CD4-positive, alpha-beta T cell treated with Interleukin-15 for 4 hours (primary cell): ENCODE measurements at places on chromosomes 4 and X.

- no peak for DNase-seq
Observed at GRCh38 chrX:20382082-20382481, 115.4 kb upstream of the RPS6KA3 start.

GRCh38 chrX:4963432-4963831 lies 1250.0 kb upstream of the PRKX start:
- no peak for DNase-seq

GRCh38 chrX:116285501-116285900 lies 115.0 kb downstream of the AGTR2 start:
- DNase-seq, result no peak

DNA sequence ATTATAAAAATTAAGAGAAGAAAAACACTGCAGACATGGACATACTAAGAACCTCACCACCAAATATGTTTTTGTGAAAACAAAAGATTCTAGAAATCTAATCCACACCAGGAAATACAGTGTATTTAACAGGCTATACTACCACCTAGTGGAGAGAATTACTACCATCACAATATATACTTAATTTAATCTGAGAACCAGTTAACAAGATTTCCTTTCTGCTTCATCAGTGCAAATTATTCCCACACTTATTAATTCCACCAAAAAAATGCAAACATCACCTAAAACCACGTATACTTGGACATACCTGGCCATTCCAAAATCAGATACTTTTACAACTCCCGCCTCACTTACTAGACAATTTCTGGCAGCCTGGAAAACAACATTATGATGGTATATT lies 7.0 kb upstream of the TXK start:
- DNase-seq, result peak; percentile 57

- DNase-seq, result no peak
Observed at GRCh38 chr4:94588896-94589693, 137.4 kb downstream of the PDLIM5 start.

- DNase-seq, result no peak
Observed at GRCh38 chr4:162891788-162892707, 274.6 kb downstream of the NAF1 start.

DNA sequence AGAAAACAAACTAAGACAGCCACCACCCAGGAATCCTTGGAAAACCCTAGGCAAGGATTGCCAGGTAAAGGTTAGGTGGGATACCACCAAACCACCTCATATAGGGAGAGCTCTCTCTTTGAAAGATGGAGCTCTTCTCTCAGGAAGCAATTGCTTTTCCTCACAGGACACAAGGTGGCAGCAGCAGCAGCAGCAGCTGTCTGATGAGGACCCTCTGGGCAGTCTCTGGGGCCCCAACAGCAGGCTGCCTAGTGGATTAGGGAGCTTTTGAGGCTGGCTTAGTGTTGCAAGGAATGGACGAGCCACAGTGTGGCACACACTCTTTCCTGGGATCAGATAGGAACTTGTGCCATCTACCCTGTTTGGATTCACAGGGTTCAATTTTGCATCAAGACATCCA lies 41.4 kb upstream of the CHRDL1 start:
- no peak for DNase-seq

GRCh38 chr4:145531859-145532258 lies 50.2 kb downstream of the SMAD1 start:
- DNase-seq, result no peak

DNA sequence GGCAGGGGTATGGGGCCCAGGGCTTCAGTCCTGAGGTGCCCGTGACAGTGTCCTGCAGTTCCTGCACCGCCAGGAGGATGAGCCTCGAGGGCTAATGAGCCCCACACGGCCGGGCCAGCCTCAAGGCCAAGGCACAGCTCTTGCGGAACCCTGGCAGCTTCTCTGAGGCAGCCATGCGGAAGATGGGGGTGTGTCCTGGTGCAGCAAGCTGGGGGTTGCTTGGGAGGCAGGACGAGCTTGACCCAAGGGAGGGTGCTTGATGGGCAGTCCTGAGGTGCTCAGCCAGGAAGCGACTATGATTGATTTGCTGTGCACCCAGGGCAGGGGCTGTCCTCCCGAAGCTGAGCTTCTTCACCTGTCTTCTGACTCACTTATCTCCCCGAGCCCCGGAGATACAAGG lies 9.1 kb upstream of the FGFR3 start:
- DNase-seq, result no peak

DNA sequence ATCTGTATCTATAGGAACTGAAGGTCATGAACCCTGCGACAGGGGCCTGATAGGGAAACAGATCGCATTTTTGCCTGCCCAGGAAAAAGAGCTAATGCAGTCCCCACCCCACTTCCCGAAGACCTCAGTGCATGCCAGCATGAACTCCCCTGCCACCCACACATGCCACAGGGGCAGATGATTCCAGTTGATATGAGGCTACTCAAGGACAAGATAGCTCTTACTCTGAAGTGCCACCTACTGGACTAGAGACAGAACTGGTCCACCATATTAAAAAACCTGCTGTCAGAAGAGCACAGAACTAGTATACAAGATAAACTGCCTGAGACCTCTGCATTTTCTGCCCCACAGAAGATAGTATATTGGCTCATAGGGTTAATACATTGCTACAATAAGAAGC lies 68.0 kb downstream of the YIPF7 start:
- no peak for DNase-seq

DNA sequence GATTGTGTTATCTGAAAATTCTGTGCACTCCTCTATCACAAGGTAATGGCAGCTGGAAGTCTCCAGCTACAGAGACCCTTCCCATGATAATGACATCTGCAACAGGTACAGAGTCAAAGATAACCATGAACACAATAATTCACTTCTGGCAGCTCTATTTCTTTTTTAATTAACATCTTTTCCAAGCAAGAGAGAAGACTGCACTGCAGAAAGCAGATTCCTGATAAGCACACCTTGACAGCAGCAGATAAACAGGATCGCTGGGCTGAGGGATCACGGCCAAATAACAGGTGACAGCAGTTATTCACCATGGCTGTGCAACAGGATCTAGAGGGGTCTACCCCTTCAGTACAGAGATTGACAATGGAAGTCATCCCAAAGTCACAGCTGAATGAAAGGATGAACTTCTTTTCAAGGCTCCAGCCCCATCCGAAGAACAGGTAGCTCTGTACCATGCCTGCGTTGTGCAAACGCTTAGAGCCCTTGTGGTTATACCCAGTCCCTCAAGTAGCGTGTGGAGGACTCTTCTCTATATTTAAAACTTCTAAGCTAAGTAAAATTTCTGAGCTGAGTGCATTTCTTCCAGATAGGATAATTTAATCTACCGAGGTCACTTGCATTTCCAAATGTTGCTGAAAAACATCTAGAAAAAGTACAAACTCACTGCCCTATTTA lies 66.7 kb downstream of the DCHS2 start:
- no peak for DNase-seq

DNA sequence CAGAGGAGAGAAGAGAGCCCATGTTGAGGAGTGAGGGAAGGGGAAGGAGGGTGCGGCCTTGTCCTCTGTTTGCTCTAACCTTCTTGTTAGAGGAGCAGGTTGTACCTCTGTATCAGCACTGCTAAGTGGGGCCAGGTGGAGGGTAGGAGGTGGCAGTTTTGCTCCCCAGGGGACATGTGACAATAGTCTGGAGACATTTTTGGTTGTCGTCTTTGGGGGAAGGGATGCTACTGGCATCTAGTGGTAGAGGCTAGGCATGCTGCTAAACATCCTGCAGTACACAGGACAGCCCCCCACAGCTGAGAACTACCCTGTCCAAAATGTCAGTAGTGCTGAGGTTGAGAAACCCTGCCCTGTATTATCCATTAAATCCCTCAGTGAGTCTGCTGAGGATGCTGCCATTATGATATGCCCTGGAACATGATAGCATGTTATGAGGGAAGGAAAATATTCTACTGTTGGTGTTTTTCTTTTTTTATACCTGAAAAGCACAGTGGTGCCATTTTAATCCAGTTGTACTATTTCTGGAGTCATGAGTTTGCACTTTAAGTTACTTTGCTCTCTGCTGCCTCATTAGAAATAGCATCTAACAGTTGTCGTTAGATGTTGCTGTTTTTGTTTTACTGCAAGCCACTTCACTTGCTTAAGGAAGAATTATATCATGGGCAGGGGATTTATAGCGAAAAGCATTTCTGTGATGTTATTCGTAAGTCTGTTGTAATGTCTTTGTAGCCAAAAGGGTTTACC lies 90.6 kb downstream of the LRP2BP start:
- peak; percentile 33 for DNase-seq

DNA sequence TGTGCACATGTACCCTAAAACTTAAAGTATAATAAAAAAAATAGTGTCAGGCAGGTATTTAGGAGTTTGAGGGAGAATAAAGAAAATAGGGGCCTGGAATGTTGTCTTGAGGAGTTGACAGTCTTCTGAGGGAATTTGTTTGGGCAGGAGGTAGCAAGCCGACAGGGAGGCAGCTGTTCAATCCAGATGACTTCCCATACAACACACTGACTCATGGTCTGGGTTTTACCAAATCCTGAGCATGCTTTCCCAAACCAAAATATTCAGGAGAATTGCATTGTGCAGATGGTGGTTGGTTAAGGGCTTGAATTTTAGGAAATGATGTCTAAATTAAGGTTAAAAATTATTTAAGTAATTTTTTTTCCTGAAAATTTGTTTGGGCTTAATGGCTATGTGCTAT lies 430.0 kb downstream of the INPP4B start:
- no peak for DNase-seq

DNA sequence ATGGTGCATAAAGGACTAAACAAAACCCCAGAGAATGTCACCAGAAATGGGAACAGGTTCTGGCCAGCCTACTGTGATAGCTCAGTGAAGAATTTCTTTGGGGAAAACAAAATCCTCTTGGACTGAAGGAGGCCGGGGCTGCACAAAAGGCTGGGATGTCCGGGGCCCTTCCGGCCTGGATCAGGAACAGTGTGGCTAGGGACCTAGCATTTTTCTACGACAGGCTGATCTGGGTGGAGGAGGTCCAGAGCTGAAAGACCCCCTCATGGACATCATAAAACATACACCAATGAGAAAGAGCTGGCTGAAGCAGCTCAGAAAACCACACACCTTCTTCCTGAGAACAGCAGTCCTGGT lies 94.7 kb downstream of the BCOR start:
- no peak for DNase-seq

DNA sequence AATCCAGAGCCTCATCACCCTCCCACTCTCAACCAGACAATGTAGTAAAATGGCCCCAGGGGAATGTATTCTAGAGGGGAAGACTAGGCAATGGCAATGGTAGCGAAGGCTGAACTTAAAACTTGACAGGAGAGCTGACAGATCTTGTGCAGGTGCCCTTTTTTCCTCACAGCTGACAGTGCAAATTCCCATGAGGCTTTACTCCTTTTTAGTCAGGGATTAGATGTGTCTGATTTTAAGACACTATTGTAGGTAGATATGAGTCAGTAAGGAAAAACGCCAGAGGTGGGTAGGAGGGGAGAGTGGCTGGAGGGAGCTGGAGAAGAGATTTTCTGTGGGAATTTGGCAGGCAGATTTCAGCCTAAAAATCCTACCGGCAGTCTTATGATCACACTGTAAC lies 10.7 kb downstream of the CAPN6 start:
- DNase-seq, result no peak

DNA sequence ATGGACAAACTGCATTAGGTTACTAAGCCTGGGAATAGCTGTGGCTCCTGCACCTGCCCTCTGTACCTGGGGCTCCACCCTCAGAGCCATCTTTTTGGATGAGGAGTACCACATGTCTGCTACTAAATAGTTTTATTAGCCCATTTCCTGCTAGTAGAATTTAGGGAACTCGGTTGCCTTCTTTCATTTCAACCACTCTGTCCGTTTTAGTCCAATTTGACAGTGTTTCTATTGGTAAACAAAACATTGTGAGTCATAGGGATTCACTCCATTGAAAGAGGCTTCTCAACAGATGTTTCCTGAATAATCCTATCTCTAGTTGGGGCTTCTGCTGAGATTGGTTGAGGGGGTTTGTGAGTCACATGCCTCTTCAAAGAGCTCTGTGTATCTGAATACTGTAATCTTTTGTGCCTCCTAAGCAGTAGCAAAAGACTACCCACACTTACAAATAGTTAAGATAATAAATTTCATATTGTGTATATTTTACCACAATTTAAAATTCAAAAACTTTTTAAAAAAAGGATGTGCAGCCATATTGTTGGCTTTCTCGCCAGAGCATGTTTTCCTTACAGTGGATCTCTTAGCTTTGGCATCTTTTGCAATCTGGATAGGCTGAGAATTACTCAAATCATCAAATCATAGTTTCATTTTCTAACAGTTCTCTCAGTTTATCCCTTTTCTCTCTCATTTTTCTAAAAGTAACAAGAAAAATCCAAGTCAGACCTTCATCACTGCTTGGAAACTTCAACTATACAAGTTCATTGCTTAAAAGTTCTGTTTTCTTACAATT lies 9.9 kb downstream of the FAM200B start:
- DNase-seq, result no peak

DNA sequence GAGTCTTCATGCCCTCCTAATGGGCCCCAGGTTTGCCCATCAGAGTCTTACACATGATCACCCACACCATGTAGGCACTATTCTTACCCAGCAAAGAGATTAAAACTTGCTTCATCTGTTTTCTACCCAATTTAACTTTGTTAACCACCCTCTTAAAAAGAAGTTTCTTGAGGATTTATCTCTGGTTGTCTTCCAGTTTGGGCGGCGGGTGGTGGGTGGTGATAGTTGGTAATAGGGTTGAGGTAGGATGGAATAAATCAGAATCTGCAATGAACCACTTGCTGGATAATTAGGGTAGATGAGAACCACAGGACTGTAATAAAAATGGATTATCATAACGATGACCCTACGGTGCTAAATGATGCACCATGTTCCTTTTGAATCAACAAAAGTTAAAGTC lies 30.9 kb downstream of the GALNT7 start:
- no peak for DNase-seq

GRCh38 chr4:105558277-105558676 lies 5.9 kb downstream of the ARHGEF38 start:
- no peak for DNase-seq

GRCh38 chr4:140612357-140612756 lies 43.6 kb upstream of the UCP1 start:
- DNase-seq, result no peak

DNA sequence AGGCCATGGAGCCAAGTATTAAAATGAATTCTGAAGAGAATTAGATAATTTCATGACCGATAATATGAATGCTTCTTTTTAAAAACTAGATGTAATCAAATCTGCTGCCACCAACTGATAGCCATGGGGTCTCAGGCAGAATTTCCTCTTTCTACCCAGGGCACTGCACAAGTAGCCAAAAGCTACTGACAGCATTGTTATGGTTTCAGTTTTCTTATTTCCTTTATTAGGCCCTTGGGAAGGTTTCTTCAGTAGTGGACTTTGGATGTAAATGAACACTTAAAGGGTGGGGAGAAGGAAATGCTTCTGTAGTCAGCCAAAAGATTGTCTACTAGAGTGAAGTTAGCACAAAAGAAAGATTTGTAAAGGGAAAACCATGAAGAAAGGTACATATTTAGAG lies 686.0 kb downstream of the ADGRL3 start:
- no peak for DNase-seq
